ENCODE measurements at places on chromosomes 2 and 18.

GRCh38 chr2:240640939-240641338 is 15.7 kb downstream of the GPR35 start:
- peak; percentile 32 for DNase-seq

DNA sequence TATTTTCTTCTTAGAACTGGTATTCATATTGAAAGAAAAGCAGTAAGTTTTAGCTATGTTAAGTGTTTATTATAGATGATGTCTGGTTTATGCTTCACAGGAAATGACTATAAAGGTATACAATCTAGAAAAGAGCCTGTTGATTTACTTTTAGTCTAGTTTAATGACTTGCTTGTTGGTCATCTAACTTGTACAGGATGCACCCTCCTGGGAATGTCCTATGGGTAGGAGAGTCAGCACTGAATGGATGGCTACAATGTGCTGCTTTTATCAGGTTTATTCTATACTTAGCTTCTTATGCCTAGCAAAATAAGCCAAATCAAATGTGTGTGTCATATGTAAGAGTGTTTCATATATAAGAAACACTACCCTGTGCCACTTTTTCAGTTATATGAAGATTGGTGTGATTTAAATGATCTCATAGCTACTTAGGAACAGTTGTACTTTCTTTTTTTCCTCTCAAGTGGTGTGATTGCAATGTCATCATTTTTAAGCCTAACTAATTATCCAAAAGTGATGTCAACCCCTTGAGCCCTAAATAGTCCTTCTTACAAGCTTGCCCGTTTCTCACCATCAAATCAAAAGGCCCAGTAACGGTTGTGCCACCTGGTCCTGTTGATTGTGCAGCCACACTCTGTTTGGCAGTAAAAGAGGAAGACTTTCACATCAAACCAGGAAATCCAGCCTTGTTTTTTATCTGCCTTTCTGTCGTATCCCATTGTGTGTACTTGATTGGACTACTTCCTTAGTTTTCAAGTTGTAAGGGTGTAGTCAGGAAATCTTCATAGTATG is 176.0 kb downstream of the DIS3L2 start:
- DNase-seq, result no peak

DNA sequence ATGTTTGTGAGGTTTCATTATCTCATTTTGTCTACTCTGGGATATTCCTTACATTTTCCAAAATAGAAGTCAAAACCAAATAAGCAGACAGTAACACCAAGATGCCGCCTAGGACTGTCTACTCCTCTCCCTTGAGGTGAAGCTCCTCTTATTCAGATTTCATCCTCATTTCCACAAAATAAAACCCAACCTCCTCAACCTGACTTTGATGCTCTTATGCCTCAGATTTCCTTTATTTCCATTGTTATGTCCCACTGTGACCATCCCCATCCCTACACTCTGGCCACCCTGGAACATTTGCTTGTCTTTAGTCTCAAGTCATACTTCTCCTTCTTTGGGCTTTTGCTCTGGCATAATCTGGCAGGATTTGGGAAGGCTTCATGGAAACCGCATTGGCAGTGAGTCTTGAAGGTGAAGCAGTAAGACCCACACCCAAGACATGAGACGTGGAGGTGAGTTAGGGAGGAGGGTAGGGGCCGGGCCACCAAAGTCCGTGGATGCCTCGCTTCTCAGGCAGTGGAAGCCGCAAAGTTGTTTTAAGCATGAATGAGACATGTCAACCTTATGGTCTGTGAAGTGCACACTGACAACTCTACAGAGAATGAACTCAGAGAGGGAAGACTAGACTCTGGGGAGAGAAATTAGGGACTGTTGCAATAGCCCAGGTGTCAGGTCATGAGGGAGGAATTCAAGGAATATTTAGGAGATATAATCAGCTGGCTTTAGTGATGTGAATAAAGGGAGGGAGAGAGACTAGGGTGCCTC is 63.6 kb downstream of the DDX1 start:
- DNase-seq, result no peak

- no peak for DNase-seq
Measured at GRCh38 chr2:114316532-114317300, 125.7 kb upstream of the DPP10 start.

GRCh38 chr18:2515908-2516625 is 55.2 kb downstream of the METTL4 start:
- no peak for DNase-seq

DNA sequence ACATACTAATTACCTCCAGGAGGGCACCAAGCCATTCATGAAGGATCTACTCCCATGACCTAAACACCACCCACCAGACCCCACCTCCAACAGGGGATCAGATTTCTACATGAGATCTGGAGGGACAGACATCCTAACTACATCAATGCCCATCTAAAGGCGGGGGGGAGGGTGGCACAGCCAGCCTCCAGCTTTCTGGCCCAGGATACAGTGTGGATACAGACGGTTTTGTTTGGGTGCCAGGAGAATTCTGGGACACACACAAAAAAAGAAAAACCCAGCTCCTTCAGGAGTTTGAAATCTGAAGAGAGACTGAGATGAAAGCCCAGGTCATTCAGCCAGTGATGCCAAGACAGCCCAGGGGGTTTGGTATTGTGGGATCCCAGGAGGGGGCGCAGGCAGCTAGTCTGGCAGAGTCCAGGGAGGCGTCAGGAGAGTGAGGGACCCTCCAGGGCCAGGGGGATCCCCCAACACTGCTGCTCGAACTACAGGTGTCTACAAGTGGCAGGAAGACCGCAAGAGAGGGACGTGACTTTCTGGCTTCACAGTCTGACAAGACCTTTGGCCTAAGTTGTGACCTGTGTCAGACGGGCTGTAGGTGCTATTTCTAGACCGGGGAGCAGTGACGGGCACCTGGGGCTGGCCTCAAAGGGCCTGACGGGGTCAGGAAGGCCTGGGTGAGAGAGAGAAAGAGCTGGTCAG is 62.1 kb downstream of the NDUFA10 start:
- no peak for DNase-seq

GRCh38 chr2:197130318-197130717 is 180.3 kb downstream of the ANKRD44 start:
- no peak for DNase-seq

DNA sequence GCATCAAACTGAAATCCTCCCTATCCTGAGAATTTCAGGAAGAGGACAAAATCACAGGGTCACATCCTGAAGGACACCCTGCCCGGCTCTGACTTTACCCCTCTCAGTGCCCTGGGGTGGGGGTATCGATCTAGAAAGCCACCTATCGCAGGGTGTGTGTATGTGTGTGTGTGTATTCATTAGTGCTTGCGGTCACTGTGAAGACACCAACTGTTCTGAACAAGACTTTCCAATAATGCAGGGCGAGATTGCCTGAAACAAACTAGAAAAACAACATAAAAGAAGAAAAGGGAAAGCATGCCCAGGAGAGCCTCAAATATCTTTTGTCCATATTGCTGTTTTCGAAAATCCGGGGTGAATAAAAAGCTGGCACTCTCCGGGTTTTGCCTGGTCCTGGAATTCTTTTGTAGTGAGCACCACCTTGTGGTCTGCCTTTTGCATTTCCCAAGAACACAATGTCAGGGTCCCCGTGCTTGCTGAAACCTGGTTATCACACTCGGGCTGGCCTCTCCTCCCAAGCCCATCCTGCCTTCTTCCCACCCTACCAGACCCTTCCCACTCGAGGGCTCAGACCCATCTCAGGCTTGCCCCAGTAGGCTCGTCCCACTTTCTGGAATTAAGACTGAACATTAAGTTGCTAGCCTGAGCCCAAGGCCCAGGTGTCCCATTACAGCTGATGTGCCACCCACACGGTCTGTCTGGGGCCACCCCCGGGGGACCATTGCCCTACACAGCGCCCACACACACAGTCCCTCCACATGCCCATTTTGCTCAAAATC is 25.0 kb upstream of the COPS8 start:
- DNase-seq, result peak; percentile 29

DNA sequence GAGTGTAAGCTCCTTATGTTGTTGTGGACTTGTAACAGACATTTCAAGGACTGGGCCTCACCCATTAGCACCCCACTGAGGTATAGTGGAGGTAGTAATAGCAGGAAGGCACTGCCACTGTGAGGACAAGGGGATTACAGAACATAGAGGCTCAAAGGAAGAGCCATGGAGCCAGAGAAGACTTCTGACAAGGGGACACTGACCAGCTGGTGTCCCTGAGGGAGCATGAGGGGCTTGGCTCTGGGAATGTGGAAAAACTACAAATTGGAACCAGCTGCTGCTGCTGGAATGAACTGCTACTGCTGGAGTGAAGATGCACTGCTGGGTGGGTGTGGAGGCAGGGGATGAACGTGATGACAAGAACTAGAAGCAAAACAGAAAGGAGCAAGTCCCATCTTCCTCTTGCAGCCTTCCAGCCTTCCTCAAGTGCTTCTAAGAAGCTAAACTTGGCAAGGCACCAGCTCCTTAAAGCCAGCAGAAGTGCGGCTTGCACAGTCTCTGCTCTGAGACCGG is 167.3 kb upstream of the NOSTRIN start:
- DNase-seq, result no peak

- DNase-seq, result no peak
Measured at GRCh38 chr18:32550963-32551362, 80.3 kb upstream of the GAREM1 start.

DNA sequence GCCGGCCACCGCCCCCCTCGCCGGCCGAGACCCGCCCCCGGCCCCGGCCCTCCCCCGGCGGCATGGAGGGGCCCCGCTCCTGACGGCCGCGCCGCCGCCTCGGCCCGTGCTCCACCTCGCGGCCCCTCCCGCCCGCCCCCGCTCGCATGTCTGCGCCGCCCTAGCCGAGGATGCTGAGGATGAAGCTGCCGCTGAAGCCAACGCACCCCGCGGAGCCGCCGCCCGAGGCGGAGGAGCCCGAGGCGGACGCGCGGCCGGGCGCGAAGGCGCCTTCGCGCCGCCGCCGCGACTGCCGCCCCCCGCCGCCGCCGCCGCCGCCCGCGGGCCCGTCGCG is 397 bp downstream of the ZCCHC2 start:
- peak; percentile 94 for DNase-seq

DNA sequence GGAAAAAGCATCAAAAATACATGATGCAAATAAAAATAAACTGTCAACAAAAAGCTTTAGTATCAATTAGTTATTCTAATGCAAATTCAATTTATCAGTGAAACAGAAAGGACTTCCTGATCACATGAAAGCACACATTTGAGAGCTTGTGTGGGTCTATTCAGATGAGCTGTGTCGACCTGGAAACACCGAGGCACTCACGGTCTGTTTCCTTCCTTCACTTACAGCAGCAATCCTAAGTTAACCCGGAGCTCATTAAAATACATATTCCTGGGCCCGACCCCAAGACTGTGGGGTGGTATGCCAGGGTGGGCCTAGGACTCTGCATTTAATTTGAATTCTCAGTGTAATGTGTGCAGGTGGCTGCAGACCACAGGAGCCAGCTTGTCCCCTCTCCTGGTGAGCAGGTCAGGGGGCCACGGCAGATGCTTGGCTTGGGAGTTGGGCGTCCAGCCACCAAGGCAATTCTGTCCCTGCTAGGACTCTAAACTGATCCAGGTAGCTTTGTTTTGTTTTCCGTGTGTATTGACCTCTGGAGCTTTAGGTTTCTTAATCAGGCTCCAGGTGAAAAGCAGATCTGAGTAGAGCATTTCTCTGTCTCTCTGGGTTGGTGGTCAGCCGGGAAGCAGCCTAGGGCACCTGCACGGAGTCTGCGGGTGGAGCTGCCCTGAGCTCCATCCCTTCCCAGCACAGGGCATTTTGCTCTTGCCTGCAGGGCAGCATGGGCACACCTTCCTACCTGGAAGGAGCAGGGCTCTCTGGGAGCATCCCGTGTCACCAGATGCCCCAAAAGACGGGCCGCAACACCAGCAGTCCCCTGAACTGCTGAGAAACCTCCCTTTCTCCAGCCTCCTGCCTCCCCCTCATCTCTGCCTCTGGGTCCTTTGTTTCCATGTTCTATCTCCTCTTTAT is 9.0 kb downstream of the MBP start:
- DNase-seq, result no peak

DNA sequence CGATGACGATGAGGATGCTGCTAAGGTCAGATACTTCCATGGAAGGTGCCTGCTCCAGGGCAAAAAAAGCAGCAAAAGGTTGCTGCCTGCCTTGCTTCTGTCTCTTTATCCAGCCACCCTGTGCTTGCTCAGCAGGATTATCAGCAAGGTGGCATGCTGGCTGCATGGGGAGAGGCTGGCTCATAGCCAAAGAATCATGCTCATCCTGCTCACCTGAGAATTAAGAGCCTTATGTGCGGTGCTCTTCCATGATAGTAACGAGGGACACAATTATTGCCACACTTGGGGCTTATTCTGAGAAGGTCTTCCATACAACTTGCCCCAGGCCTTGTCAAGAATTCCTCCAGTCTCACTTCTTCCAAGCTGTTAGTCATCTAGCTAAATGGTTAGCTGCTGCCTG is 60.4 kb upstream of the SEC11C start:
- peak; percentile 84 for DNase-seq

GRCh38 chr18:75429975-75430374 is 2.5 kb upstream of the SMIM21 start:
- no peak for DNase-seq

- DNase-seq, result no peak
Measured at GRCh38 chr18:67608615-67609273, 92.2 kb upstream of the DSEL start.

- no peak for DNase-seq
Measured at GRCh38 chr2:219243291-219243761, 1.9 kb downstream of the GLB1L start.

- no peak for DNase-seq
Measured at GRCh38 chr2:145598434-145598833, 1078.5 kb upstream of the ZEB2 start.

- DNase-seq, result no peak
Measured at GRCh38 chr18:79317703-79318102, 78.0 kb upstream of the NFATC1 start.

- peak; percentile 21 for DNase-seq
Measured at GRCh38 chr2:18536100-18536499, 24.4 kb downstream of the RDH14 start.

GRCh38 chr18:24428709-24429108 is 2.2 kb downstream of the IMPACT start:
- no peak for DNase-seq

GRCh38 chr2:9286554-9287399 is 80.2 kb downstream of the ASAP2 start:
- DNase-seq, result no peak

DNA sequence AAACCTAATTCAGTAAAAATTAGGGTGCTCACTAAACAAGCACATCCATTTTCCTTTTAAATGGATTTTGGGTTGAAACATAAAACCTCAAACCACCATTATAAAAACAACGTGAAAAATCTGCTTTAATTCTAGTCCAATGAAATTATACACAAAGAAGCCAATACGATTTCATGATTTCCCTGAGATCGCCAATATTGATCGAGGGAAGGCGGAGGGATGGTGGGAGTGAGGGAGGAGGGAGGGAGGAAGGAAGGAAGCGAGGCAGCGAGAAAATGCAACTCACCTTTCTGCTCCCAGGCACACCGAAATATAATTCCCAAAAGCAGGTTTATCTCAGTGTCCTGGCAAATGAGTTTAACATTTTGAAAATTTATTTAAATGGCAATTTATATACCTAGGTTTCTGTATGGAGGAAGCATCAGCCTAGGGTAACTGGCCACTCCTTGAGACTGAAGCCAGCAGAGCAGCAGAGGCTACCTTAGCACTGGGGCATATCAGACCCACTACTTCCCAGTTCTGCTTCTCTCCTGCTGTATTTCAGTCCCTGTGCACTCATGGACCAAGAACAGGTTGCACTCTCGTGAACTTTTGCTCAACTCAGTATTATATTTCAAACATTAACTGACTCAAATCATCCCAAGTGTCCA is 2.3 kb upstream of the ONECUT2 start:
- DNase-seq, result no peak

- DNase-seq, result no peak
Measured at GRCh38 chr2:165274698-165275097, 35.5 kb downstream of the SCN2A start.
